ENCODE measurements at places on chromosomes 16 and 17.

DNA sequence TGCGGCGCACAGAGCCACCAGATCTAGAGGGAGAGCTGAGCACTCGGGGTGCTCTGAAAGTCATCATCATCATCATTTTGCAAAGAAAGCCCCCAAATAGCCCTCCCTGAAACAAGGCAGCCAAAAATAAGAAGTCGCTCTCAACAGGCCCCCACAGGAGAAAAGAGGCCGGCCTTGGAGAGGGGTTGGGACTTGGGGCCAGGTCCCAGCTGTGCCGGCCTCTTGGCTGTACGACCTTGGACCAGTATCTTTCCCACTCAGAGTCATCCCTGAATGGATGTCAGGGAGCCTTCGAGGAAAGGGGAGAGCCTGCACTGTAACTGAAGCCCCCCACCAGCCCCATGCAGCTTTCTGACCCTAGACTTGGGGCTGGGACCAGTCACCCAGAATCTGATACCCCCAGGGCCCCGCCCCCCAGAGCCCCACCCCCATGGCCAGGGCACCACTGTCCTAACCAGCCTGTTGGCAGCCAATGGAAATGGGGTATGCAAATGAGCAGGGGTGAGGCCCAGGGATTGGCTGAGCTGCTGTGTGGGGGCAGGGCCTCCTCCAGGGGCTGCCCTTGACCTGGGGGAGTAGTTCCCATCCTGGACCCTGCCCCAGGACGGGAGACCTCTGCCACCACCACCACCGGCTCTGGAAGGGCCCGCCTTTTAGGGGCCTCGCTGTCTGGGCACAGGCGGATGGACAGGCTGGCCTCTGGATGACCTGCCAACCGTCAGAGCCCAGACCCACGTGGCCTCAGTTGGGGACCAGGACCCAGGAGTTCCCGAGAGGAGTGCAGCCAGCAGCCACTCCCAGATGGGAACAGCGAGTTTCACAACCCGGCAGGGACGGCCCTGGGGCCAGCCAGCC, 15.4 kb downstream of the ZFPM1 start:
- DNase-seq, result no peak

GRCh38 chr16:4225075-4225474, 16.8 kb downstream of the SRL start:
- DNase-seq, result no peak

DNA sequence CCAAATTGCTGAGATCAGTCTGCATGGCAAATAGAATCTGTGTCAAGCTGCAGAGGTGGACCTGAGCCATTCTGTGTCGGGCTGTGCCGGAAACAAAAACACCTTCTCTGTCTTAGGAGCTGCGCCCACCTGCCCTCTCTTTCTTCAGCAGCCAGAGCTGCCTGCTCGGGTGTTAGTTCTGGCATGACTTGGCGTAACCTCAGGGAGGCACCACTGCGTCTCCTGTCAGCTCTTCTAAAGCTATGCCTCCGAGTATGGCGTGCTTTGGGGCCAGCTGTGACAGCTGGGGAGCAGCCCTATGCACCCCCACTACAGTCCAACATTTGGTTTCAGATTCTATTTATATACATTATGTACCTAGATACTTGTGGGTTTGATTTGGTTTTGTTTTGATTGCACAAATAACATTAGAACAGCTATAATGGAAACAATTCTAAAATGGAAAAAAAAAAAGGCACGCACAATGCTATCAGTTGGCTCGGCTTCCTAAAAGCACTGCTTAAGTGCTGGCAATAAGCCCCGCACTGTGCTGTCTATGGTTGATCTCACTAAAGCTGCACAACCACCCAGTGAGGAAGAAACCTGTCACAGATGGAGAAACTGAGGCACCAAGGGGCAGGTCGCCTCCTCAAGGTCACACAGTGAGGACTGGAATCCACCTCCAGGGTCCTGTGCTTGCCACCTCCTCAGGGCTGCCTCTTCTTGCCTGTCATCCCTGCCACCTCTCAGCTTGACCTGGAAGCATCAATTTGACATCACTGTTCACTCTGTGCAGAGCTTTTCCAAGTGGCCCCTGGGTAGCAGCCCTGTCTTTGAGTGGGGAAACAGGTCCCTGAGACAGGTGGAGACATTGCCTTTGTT, 18.7 kb upstream of the ADGRG1 start:
- no peak for DNase-seq

DNA sequence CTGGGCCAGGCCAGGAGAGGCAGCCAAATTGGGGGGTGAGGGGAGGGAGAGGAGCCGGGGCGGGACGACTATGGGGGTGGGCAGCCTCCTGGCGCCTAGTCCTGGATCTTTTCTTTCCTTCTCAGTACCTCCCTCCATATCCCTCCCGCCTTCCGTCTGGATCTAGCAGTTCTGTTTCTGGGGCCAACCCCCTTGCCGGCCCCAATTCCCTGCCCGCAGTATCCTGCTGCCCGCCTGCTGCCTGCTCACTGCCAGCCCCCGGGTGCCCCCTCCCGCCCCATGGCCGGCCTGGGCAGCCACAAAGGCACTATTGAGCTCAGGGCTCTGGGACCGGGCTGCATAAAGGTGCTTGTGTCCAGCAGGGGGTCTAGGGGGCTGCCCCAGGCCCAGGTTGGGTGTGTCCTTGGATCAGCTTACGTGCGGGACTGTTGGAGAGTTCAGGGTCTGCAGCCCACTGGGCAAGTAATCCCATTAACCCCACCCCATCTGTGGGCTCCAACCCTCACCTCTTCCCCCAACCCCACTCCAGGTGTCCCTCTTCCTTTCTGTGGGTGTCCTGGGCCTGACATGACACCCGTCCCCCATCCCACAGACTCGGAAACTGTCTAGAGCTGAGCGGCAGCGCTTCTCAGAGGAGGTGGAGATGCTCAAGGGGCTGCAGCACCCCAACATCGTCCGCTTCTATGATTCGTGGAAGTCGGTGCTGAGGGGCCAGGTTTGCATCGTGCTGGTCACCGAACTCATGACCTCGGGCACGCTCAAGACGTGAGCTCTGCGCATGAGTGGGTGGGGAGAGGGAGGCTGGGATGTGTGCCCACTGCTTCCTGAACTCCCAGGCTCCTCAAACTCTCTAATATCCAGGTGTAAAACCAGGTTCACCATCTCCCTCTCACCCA, 2.0 kb downstream of the WNK4 start:
- no peak for DNase-seq

DNA sequence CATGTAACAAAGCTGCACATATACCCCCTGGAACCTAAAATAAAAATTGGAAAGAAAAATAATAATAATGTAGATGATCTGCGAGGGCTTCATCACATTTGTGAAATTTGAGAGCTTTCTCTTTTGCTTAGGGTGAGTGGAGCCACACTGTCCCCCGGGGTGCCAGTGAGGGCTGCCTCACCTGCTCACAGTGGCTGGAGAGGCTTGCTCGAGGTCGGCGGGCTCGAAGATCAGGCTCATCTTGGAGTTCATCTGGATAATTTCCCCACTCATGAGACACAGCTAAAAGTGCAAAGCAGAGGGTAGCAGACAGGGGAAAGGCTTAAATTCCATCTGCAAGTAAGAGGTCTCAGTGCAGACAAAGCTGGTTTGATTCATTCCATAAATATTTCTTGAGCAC, 123.8 kb downstream of the DNAH3 start:
- DNase-seq, result no peak

GRCh38 chr16:69483611-69484010, 59.2 kb downstream of the CYB5B start:
- DNase-seq, result no peak

- no peak for DNase-seq
Measured at GRCh38 chr17:57784226-57784895, 39.3 kb upstream of the CCDC182 start.

DNA sequence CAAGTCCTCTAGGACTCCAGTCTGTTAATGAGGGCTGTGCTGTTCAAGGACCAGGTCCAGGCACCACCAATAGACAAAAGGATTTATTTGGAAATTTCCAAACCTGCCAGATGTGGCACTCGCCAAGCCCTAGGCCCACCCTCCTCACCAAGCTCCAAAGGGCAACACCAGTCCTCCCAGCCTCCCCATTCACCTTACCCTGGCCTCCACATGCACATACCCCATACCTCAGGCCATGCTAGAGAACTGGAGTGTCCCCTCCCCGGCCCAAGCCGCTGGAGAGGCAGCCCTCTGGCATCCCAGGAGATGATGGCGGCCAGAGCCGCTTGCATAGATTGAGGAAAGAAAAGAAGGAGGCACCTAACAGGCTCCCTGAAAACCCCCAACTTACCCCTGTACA, 4.6 kb upstream of the FTSJ3 start:
- DNase-seq, result no peak

GRCh38 chr17:73210002-73210678, 17.3 kb downstream of the COG1 start:
- no peak for DNase-seq

DNA sequence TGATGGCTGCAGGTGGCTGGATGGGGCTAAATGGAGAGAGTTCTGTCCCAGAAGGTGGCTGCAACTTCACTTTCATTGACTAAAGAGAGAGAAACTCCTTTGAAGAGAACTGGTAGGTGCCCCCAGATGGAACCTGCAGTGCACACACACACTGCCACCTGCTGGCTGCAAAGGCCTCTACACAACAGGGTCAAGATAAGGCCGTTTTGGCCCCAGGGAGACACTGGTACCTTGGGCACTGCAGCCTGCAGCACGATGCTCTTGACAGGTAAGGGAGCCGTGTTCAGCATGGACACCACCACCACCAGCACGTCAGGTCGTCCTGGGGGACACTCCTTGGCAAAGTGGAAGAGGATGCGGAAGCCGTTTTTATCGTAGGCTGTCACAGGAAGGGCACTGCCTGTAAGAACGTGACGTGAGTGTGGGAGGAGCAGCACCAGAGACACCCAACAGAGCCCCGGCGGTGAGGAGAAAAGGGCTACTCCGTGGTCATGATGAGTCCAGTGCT, 22.7 kb downstream of the GGA3 start:
- no peak for DNase-seq

GRCh38 chr16:68242926-68243858, 2.0 kb upstream of the PLA2G15 start:
- no peak for DNase-seq

DNA sequence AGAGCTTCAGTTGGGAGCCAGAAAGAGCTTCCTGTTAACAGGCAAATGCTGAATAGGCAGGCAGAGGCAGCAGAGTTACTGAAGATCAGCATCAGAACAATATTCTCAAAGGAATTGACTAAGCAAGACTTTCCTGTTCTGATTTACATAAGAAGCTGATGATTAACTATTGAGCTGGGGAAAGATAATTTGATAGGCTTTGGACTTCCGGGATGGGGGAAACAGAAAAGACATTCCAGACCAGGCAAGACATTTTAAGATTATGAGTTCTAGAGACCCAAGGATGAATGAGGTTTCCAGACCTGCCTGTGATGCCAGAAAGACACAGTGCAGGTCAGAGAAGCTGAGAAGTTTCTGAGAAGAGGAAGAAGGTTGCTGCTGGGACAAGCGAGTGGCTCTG, at the start of gene CES5A:
CES5A (minus strand) TSS at position 101 of the 400 bp plus-strand sequence. CDS start 152 bp downstream, outside the sequence.
- no peak for DNase-seq

- no peak for DNase-seq
Measured at GRCh38 chr17:46763416-46763815, 55.1 kb downstream of the WNT3 start.

DNA sequence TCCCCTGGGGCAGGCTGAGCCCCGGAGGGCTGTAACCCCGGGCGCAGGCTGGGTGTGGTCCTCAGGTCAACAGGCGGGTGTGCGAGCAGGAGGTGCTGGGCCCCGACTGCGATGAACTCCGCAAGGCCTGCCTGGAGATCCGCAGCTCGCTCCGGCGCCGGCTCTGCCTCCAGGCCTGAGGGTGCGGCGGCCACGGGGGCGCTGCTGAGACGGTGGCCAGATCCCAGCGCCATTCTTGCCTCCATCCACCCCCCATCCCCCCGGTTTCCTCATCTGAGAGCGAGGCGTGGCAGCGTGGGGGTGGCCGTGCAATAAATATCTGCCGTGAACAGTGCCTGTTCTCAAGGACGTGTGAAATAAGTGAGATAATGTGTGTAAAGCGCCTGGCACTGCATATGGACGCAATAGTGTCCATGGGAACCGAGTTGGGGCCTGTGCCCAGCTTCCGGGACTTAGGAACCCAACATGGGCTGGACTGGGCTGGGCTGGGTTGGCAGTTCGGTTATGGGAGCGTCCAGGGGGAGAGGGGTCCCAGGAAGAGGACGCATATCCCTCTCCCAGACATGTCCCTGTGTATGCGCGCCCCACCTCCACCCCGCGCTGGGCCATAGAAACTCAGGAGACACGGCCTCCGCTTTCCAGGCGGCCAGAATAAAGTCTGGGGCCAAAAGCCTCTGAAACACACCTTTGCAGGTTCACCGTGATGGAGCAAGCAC, 15.0 kb downstream of the ZNF213 start:
- no peak for DNase-seq

DNA sequence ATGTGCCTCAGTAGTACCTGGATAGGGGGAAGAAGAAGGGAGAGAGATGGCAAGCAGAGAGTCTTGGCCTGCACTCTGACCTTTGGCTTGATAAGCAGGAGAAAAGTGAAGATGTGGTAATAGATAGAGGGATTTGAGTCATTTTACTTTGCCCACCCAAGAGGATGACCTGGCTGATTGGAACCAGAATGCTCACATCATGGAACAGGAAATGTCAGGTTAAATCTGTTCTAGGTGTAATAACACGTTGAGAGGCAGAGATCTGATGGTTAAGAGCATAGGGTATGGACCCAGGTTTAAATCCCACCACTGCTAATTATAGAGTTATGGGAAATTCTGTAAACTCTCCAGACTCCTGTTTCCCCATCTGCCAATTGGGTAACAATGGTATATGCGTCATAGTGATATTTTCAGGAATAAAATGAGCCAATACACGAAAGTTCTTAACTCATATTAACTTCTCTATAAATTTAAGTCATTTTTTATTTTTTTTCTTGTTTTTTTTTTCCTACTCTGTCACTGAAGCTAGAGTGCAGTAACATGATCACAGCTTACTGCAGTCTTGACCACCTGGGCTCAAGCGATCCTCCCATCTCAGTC, 8.1 kb upstream of the CCL18 start:
- no peak for DNase-seq

DNA sequence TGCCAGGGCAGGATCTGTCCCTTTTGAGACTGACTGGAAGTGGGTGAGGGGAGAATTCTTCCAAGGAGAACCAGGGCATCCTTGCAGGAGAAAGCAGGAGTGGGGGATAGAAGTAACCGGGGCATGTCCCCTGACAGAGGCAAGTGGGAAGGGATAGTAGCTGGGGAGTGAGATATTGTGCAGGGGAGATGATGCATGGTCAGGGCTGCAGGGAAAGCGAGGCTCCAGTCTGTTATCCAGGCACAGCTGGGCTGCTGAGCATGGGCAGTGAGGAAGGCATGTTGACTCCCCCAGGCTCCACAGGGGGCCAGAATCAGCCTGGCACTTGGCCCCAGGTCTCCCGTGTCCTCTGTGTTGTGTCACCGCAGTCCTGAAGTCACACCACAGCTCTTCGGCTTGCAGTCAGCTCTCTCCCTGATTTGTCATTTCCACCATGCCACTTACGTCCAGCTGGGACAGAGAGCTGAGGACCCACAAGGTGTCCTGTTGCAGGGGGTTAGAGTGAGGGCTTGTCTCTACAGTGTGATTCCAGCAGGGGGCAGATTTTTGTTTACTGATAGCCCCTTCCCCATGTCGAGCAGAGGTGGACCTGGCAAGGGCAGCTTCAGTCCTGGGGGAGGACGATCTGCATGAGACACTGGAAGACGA, 40.9 kb downstream of the B9D1 start:
- no peak for DNase-seq

All from glomerular endothelial cell (primary cell).